SHP77 (cell line): ENCODE measurements at places on chromosomes 12 and 14.

GRCh38 chr12:88393017-88393767, 187.1 kb downstream of the KITLG start:
- DNase-seq, result no peak

DNA sequence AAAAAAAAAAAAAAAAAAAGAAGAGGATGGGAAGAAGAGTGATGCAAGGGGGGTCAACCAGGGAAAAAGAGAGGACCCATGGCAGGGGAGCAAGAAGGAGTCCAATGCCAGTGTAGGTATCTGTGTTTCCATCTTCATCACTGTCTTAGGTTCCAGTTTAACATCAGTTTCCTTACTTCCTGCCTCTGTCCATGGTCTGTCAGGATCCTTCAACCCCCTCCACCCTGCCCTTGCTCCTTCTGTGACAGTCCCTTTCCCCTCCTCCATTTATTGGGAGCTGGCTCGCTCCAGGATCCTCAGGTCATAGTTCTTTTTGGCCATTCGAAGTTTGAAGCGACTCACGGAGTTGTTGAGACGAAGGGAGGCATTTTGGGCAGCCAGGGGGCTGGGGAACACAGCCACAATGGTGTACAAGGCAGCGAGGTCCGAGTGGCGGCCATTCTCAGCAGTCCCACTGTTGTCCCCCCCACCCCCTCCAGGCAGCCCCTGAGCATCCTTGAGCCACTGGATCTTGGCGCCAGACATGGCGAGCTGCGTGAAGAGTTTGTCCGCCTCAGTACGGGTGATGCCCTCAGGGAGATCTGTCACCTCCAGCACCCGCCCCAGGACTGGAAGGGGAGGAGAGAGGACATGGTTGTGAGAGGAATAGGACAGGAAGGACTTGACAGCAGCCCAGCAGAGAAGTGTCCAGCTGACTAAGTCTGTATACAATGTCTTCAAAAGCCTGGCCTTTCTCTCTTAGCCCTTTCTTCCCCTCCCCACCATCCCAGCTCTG, 3.7 kb upstream of the STAC3 start:
- DNase-seq, result no peak

DNA sequence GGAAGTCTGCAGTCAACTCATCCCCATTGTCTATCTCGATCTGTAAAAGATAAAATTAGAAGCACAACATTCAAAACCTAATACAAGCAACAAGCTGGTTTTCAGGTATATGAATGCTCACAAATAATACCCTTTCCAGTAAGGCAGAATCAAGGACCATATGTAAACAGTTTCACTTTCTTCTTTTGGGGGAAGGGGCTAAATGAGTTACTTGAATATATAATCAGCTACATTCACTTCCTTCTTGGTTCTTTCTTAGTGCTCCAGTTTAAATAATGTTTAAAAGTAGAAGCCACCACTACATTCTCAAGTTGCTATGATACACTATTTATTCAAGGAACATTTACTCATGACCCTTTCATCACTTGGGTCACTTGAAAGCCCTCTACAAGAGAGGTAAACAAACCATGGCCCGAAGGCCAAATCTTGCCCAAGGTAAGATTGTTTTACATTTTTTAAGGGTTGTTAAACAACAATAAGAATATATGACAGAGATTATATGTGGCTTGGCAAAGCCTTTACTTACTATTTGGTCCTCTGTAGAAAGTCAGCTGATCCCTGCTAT, 10.3 kb downstream of the TWF1 start:
- DNase-seq, result no peak

- DNase-seq, result no peak
Observed at GRCh38 chr14:63180011-63180410, 24.2 kb upstream of the RHOJ start.

DNA sequence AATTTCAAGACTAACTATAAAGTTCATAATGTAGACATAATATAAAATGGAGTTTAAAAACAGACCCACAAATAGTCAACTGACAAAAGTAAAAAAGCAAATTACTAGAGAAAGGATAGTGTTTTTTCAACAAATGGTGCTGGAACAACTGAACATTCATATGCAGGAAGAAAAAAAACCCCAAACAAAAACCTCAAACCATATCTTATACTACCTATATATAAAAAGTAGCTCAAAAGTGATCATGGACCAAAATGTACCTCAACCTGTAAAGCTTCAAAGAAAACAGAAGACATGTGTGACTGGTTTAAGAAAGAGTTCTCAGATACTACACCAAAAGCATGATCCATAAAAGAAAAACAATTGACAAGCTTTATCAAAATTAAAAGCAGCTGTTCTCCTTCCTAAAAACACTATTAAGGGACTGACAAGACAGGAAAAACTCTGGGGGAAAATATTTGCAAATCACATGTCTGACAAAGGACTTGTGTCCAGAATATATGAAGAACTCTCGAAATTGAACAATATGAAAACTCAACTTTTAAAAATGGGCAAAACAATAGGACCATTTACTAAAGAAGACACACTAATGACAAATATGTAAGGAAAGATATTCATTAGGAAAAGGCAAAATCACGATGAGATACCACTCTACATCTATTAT, 22.7 kb upstream of the ARID4A start:
- DNase-seq, result no peak

DNA sequence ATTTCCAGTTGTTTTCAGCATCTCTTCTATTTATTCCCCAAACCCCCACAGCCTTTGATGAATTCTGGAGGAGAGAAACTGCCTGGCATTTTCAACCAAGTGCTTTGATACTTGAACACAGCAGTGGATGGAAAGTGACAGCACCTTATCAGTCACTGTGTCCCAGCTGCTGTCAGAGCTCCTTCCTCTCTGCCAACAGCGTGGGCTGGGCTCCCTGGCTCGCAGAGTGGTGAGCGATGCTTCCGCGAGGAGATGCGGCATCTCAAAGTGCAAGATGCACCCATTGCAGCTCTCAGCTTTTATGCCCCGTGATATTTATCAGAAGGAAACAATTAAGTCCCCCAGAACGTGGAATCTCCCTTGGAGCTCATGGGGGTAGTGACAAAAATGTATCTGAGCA, 72.6 kb upstream of the TCL1A start:
- no peak for DNase-seq

DNA sequence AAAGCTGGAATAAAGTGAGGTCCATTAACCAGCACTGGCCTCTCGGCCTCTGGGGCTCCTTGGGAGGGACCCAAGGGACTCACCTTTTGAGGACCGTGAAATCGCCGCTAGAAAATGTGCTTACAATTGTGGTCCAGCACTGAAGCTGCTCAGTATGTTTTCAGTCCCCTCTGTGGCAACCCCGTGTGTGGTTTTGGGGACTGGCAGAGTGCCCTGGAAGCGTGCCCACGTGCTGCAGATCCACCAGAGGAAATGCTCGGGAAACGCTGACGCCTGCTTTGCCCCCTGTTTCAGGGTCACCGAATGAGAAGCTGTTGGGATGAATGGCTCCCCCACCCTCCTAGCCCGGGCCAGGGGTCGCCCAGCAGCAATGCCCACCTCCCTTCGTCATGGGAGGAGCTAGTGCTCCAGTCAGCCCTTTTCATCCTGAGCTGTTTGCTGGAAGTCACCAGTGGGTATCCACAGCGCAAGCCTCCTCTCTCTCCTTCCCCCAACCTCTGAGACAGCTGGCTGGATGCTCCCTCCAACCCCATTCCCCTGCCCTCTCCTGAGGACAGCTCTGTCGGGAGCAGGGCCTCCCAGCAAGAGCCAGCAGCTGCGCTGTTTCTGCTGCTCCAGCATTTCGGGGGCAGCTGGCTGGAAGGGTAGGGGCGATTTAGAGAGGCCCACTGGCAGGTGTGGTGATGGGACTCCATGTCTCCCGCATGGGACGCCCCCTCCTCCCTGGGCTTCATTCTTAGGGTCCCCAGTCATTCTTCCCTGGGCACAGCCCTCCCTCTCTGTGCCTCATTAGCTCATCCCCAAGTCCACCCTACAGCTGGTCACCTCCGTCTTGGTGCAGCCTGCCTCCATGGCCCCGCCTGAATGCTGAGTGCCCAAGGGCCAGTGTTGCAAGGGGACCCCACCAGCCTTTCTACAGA, 33.2 kb upstream of the PPP1R13B start:
- DNase-seq, result no peak

DNA sequence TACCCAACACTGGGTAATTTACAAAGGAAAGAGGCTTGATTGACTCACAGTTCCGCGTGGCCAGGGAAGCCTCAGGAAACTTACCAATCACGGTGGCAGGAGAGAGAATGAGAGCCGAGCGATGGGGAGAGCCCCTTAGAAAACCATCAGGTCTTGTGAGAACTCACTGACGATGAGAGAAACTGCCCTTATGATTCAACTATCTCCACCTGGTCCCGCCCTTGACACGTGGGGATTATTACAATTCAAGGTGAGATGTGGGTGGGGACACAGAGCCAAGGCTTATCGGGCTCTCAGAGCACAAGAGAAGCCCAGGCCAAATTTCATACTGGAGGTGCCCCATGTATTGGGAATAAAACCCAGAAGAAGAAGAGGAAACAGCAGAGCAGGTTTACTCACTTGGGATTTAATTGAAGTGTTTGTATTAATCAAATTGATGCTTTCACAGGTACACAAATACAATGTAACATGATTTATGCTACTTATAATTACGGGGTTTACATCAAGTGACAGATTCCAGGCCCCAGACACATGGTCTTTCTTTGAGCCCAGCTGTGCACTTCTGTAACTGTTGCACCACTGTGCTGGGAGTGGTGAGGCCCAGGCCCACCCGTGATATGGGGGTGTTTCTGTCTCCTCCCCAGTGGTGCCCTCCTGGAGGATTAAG, 8.2 kb upstream of the CCDC85C start:
- DNase-seq, result no peak

DNA sequence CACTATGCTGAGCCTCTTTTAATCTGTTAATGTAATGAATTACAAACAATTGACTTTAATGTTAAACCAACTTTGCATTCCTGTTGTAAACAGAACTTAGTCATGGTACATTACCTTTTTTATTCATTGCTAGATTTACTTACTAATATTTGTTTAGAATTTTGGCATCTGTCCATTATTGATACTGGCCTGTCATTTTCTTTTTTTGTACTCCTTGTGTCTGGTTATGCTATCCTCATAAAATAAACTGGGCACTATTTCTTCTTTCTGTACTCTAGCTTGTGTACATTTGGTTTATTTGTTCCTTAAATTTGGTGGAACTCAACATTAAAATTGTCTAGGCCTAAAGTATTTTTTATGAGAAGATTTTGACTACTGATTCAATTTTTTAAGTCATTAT, 32.1 kb downstream of the SPATA7 start:
- DNase-seq, result no peak

GRCh38 chr12:3598896-3599860, 108.2 kb downstream of the PRMT8 start:
- no peak for DNase-seq

DNA sequence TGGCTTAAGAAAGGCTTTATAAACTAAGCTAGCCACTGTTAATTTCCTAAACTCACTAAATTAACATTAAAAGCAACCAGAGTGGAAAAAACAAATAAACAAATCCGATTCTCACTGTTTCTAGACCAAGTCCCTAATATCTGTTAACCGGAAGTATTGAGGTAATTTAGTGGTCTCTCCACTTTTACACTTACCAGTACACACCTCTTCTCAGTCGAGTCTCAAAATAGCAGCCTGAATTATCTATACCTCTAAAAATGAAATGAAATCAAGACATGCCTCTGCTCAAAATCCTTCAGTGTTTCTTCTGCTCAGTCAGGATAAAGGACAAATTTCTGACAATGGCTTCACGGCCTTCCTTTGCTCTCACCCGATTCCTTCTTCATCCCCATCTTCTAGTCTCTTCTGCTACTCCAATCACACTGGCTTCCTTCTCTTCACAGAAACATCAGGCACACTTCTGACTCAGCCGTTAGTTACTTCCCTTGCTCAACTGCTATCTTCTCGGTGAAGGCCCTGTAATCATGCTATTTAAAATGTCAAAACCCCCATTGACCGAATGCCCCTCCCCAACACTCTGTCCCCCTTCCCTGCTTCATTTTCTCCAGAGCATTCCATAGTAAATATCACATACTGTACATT, 161.3 kb downstream of the KITLG start:
- DNase-seq, result no peak

- no peak for DNase-seq
Observed at GRCh38 chr12:92625639-92626310, 77.0 kb upstream of the PLEKHG7 start.

DNA sequence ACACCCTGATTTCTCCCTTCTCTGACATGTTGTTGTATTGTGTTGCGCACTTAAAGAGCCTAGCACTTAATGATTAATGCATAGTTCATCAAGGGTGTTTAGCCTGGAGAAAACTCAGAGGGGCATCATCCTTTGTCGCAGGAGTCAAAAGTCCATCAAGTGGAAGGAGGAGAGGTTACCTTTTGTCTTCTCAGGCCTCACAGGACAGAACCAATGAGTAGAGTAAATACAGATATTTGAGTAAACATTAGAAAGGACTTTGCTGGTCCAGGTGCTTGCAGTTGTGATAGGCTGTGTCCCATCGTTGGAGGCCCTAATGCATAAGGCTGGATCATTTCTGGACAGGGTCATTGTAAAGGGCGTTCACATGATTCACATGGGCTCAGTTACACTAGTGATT, 430.9 kb downstream of the PCNX1 start:
- peak; percentile 6 for DNase-seq

DNA sequence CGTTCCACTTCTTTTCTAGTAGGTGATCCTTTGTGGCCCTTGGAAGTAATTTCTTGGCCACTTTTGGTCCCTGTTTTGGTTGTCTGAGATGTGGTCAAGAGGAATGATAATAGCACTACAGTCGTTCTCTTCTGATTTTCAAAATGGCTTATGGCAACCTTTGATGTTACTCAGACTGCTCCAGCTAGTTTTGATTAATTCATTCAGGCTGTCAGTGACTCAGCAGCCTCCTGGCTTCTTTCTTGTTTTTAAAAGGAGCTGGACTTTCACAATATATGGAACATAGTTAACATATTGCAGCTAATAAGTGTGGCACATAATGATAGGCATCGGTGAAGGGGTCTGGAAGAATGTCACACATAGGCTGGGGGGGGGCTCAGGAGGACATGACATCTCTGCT, 47.3 kb downstream of the WDR20 start:
- DNase-seq, result no peak

- DNase-seq, result no peak
Observed at GRCh38 chr12:68630050-68630449, 19.4 kb downstream of the RAP1B start.
